GDM1 (cell line): ENCODE measurements at places on chromosomes 11 and 22.

DNA sequence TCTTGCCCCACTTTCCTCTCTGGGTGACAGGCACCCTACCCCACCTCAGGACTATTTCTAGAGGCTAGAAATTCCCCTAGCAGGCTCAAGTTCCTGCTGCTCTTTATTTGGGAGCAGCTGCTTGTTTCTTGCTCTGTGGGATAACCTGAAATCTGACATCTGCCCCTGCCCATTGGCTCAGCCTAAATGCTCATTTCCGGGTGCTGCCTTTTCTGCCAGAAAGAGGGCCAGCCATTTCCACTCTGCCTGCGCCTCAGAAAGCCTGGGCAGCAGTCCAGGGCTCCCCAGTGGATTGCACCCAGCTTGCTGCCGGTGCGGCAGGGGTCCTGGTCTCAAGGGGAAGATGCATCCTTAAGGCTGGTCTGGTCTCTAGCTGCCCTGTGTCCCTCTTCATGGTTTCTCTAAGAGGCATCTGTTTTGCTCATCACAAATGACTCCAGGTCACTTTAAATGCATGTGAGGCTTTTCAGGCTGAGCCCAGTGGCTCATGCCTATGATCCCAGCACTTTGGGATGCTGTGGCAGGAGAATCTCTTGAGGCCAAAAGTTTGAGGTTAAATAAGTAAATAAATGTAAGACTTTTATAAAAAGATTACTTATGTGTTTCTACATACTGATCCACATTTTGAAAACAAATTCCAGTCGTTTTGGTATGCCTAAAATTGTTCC lies 10.3 kb upstream of the PNPLA5 start:
- DNase-seq, result no peak

DNA sequence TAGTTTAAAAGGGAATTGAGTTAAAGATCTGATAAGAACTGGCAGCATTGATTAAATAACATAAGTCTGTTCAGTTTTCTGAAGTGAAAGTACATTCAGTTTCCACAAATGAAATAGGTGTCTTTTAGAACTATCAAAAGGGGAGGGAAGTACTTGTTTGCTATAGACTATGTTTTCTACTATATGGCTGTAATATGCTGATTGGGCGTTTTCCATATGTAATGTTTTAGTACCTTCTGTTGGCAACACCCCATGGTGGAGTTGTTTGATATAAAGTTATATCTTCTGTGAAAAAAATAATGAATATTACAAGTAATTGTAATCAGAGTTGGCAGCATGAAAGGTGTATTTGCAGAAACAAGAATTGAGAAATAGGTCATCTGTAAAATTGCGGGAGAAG lies 237.6 kb downstream of the JRKL start:
- no peak for DNase-seq

DNA sequence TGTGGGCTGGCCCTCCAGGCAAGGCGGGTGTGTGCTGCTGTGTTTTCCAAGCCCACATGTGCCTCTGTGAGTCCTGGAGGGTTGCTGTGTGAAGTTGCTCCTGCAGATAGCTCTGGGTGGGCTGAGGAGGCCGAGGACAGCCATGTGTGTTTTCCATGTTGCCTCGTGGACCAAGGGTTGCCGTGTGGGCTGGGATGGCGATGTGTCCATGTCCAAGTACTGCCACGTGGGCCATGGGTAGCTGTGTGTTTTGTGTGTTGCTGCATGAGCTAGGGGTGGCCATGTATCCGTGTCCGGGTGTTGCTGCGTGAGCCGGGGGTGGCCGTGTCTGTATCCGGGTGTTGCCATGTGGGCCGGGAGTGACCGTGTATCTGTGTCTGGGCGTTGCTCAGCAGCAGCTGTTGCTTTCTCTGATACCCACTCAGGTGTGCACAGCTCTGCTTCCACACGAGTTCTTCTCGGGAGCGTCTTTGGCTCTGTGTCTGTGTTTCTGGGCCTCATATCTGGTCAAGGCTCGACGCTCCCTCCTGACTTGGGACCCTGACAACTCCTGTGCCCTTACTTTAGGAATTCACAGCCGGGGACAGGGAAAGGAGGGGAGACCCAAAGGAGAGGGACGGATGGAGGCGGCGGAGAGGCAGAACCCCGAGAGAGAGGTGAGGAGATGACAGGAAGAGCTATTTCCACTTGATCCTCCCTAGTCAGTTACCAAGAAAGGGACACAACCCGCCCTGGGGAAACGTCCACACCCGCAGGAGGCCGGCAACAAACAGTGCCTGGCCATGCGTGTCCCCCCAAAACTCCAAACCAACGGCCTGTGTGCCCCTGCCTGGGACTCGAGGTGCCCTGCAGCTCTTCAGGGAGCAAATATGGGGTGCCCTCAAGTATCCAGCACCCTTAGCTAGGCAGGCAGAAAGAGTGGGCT lies 83.1 kb downstream of the PHF21B start:
- no peak for DNase-seq

GRCh38 chr22:32676191-32676590 lies 125.3 kb upstream of the TIMP3 start:
- no peak for DNase-seq

GRCh38 chr11:3193373-3194015 lies 25.1 kb downstream of the MRGPRG start:
- DNase-seq, result no peak

DNA sequence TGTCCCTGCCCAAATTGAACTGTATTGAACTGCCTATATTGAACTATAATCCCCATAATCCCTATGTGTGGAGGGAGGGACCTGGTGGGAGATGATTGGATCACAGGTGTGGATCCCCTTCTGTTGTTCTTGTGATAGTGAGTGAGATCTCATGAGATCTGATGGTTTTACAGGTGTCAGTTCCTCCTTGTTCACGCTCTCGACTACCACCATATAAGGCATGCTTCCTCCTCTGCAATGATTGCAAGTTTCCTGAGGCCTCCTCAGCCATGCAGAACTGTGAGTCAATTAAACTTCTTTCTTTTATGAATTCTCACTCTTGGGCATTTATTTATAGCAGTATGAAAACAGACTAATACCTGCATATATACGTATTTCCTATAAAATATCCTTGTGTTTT lies 206.5 kb upstream of the PDGFD start:
- DNase-seq, result no peak

DNA sequence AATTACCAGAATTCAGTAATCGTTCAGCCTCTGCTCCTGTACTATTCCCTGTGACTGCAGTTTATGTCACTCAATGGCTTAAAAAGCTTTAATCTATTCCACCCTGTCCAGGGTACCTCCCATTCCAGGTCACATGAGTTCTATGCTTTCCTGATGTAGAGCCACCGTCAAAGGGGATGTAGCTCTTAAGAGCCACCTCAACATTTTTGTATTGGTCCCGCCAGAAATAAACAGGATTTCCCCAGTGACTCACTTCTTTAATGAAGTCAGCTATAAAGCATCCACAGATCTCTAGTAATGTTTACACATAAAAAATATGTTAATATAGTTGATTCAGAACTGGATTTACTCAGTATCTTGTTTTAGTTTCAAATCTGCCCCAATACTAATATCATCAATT lies 1.3 kb upstream of the OR8D1 start:
- no peak for DNase-seq

- DNase-seq, result no peak
Measured at GRCh38 chr11:111452817-111453552, 59.2 kb downstream of the BTG4 start.

DNA sequence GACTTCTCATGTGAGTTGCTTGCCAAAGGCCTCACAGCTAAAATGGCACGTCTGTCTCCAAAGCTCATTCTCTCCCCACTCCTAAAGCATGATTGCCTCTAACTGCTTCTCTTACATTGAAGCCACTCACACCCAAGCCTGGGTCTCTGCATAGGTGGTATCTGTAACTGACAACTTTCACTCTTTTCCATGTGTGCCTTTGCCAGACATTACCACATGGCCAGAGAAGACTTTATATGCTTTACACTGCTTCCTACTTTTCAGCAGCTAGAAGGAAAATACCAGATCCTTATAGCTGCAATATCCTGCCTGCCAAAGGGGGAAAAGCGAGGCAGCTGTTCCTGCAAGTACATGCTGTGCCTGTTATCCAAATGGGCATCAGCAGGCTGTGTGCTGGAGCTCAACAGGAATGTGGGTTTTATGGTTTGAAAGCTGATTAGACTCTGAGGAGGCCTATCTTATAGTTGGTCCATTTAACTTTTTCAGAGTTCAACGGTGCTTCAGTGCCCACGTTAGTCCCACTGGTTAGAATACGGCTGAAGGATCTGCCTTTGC lies 547.1 kb downstream of the RAB38 start:
- no peak for DNase-seq
